Spinal cord (tissue), 10 donors: ENCODE measurements at places on chromosomes 5 and 9.

DNA sequence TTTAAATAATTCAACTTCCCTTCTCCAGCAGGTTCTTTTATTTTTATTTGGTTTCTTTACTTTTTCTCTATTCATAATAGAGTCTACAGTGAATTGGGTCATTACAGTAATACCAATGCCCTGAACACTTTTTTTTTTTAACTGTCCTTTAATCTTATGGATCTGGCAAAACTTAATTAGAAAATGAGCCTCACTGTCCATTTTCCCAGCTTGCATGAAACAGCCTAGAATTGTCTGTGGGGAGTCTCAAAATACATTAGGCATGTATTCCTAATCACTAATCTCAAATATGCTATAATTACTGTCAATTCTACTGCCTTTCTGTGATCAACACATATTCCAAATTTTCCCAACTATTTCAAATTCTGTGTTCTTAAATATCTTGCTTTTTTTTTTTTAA lies 406.8 kb downstream of the ANXA1 start:
- no peak for DNase-seq

DNA sequence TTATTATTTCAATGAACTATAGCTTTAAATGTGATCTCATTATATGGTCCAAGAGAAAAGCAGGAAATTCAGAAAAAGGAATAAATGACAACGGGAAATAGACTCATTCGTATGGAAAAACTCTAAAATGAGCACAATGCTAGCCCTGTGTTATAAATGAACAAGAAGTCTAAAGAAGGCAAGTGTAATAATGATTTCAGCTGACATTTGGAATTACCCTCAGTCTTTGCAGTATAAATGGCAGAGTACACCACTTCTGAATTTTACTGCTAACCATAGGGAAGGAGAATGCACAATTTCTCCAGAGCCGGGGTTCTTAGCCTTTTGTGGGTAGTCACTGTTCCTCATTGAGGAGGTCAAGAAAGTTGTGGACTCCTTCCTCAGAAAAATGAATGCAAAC lies 93.1 kb downstream of the ANKRD55 start:
- no peak for DNase-seq

DNA sequence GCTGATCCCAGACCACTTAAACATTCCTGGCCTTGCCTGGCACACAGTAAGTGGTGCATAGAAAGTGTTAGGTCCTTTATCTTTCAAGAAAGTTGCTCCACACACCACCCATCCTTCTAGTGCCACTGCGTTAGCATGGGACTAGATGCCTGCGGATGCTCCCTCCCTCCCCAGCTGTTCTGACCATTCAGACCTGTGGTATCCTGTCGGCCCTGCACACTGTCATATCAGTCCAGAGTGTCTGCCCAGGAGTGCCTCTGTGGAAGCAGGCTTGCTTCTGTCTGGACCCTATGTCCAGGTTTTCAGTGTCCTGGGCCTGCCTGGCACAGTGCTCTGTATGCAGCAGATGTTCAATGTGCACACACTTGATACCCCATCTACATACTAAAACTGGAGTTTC lies 38.3 kb upstream of the SMU1 start:
- no peak for DNase-seq

DNA sequence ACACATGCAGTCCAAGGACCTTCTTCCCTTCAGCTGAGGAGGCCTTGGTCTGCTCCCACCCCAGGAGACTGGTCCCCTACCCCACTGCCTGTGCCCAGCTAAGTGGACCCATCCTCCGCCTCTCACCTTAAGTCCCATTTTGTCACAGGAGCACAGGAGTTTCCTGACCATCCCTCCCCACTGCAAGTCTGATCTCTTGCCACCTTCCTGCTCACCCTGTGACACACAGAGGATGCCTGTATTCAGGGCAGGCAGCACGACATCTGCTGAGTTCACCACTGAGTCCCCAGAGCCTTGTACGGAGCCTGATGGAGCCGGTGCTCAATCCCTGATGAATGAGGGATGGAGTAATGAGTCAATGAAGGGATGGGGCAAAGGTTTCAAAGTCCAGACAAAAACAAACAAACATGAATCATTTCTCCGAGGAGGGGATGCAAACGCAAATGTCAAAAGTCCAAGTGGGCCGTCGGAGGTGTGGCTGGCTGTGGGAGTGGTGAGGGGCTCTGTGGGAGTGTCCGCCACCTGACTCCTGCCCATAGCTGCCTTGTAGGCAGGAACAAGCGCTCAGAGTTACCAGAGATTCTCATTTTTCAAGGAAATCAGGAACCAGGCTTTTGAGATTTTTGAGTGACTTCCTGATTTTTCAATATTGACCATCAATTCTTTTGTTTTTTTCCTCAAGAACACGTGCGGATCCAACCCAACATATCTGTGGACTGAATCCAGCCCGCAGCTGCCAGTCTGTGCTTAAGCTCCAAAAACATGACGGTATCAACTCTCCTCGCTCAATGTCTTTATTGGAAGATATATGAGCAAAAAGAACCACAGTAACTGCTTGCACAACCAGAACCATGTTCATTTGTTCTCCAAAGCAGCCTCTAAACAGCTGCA lies 4.4 kb downstream of the RAPGEF1 start:
- DNase-seq = no peak

DNA sequence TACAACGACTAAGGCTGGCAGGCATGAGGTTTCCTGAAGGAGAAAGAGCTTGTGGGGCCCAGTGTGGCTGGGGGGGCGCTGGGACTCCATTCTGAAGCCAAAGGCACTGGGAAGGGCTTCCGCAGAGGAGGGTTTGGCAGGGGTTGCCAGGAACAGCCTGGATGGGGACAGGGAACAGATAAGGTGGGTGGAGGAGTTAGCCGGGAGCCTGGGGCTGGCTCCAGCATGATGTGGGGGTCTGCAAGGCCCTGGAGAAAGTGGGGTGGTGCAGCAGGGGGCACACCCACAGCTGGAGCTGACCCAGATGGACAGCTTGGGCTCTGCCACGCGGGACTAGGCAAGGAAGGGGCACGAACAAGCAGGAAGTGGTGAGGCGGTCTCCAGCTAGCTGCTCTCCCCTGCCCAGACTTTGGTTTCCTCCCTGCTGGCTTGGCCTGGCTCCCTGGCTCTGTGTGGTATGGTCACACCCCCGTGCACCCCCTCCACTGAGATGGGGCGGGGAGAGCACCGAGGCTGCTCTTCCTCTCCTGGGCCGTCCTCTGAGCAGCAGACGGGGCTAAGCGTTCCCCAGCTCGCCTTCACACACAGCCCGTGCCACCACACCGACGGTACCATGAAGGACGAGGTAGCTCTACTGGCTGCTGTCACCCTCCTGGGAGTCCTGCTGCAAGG lies at the start of gene LTC4S:
TSS of gene LTC4S (plus strand) at position 519 of the 672 bp plus-strand sequence. CDS start at position 614, 95 bp downstream.
- no peak for DNase-seq

DNA sequence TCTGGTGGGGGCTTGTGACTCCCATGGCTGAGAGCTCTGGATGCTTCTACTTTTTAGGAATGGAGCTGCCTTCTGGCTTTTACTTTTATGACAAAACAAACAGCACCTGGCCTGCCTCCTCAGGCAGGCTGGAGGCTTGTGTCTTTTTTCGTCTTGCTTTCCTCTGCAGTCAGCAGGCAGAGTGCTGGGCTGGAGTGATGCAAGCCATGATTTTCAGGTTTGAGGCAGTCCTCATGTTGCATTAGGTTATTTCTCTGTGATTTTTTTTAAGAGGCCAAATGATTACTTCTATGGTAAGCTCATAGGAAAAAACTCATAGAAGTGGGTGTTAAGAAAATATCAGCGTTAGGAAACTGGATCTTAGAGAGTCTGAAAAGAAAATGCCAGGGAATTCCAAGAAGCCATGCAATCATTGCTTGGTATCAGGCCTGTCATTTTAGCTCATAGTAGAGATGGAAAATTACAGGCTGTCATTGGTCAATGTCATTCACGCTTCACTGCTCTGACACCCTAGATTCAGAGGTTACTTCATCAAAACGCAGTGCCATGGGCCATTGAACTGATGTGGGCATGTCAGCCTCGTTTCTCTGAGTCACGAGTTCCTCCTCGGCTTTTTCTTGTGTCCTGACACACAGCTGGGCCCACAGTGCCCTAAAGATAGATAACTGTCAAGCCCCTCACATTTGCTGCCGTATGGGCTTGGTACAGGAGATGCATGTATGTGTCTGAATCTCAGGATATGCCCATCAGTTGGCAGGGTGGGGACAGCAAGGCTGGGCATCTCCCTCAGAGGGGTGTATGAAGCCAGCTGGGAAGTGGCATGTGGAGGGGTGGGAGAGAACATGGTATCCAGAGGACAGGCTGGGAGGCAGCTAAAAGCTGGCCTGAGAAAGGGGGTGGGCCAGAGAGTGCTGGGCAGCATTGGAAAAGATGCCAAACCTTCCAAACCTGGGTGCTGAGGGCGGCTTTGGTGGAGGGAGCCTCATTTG lies 151.8 kb downstream of the HSPA4 start:
- no peak for DNase-seq

DNA sequence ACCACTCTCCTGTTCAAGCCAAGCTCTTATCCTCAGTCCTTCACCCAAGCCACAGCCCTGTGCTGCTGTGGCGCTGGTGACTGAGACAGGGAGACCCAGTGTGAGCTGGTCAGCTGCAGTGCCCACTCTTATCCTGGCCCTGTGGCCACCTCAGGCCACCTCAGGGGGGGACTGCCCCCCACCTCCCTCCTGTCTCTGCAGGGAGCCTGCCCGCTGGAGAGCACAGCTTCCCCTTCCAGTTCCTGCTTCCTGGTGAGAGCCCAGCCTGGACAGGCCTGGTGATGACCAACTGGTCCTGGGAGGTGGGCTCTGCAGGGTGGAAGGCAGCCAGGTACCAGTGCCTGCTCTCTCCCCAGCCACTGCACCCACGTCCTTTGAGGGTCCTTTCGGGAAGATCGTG lies 5.5 kb upstream of the EHMT1 start:
- no peak for DNase-seq

DNA sequence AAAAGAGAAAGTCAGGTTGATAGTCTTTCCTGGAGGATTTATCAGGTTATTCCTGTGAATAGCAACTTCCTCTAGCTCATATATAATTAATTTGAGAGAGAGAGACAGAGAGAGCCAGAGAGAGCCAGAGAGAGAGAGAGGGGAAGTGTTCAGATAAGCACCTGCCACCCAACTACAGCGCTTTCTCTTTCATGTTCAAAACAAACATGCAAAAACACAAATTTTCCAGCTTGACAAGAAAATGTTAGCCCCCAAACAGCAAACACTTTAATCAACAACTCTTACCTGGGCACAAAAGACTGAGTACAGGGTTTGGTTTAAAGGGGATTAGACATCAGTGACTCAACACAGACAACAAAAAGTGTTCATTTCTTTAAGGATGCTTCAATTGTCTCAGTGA lies 61.7 kb upstream of the PLPP6 start:
- DNase-seq = no peak

DNA sequence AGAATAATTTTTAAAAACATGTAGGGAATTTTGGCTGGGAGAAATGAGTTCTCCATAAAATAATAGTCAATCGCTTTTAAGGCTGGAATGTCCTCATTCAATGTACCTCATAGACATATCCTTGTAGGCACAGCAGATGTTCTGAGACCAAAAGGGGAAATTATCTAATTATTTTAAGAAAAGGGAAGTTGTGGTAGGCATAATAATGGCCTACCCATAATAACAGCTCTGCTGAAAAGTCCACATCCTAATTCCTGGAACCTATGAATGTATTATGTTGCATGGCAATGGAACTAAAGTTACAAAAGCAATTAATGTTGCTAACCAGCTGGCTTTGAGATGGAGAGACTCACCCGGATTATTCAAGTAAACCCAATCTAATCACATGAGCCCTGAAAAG lies 216.1 kb downstream of the TRIM36 start:
- DNase-seq = no peak

GRCh38 chr5:139410121-139410992 lies 6.5 kb upstream of the SPATA24 start:
- DNase-seq = no peak

- DNase-seq = no peak
Measured at GRCh38 chr9:20363233-20363632, 259.1 kb downstream of the MLLT3 start.

GRCh38 chr5:132679717-132680380 lies 6.1 kb downstream of the IL4 start:
- no peak for DNase-seq

- DNase-seq = no peak
Measured at GRCh38 chr5:97752871-97753270, 569.8 kb upstream of the RIOK2 start.

- no peak for DNase-seq
Measured at GRCh38 chr5:72076621-72077300, 30.5 kb upstream of the MAP1B start.

GRCh38 chr9:19965336-19965735 lies 176.5 kb upstream of the SLC24A2 start:
- no peak for DNase-seq

DNA sequence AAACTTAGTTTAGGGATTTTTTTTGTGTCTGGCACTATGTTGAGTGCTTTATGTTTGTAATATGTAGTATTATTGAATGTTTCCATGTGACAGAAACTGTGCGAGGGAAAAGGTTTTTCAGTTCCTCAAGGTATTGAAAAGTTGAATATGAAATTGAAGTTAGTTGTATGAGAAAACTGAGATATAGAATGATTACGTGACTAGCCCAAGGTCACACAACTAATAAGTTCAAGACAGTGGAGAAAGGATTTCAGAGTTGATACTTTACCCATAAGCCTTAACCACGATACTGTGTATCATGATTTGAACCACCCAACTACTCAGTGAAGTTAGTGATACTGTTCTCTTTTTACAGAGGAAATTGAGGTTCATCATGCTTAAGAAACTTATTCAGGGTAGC lies 5.7 kb downstream of the NIPBL start:
- DNase-seq = no peak

DNA sequence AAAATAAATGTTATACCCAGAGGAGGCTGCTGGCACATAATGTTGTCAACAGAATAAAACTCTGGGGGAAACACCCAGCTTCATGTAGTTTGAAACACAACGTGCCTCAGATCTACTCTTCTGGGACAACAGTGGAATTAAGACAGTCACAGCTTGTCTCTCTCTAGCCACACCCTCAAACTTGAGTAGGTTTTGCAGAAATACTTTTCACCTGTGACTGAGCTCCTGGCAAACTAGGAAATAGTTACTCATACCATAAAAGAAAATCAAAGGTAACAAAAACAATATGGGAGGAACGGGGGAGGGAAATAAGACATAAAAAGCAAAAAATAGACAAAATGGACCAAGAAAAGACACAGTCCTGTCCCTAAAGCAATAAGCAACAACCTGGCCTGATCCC lies 14.4 kb downstream of the ELAVL2 start:
- no peak for DNase-seq

DNA sequence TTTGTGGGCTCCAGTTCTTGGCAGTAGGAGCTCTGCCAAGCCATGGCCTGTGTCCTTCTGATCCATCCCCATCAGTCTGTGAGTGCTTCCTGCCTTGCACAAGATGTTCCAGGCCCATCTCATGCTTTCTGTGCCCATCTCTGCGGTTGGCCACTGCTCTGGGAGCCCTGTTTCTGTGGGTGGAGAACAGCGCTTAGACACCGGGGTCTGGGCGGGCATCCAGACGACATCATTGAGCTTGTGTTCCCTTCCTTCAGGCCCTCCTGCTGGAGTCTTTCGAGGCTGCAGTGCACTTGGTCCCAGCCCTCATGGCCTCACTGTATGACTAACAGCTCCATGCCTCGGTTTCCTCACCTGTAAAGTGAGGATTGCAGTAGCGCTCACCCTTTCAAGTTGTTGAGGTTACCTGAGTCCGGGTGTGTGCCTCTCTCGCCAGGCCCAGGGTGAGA lies 14.9 kb upstream of the CARD19 start:
- no peak for DNase-seq

- no peak for DNase-seq
Measured at GRCh38 chr5:80805038-80805437, 150.3 kb upstream of the DHFR start.
